ENCODE measurements at places on chromosomes 1 and 21. TPM values are rescaled to one million over a fixed set of nuclear protein-coding genes. Genes with fewer than 3 reads are reported as not detected.

Gene CRYBG2
- 0.27 TPM for total RNA-seq

Gene CFAP141
- not detected for total RNA-seq

DNA sequence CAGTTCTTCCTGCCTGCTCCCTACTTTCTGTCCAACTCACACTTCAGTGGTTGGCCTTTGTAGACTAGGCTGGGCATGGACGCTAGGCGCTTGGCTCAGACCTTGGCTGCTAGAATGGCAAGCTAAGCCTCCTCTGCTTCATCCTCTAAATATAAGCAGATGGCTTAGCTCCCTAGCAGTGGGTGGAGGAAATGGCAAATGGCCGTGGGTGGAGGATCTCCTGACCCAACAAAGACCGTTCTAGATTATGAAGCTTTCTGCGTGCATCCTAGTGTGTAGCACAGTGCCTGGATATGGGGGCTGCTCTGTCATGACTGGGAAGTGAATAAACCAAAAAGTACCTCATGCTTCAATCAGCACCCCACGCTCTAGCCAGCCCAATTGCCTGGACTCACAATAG lies 10.4 kb upstream of the ETV3L start:
- no peak for DNase-seq

DNA sequence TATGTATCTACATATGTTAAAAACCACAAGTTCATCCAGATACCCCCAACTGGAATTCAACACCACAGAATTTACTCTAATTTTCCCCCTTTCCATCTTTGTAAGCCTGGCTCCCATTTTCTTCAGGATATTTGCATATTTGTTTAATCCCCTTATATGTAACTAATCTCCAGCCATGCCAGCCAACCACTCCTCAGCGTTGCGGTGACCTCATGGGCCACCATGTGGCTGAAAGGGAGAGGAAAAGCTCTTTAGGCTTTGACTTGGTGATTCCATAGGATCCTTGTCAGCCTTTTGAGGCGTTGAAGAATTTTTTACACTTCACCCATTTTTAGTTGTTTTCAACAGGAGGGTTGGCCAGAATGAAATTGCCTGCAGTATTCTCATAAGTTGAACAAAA lies 10.0 kb downstream of the CLDN19 start:
- no peak for DNase-seq

DNA sequence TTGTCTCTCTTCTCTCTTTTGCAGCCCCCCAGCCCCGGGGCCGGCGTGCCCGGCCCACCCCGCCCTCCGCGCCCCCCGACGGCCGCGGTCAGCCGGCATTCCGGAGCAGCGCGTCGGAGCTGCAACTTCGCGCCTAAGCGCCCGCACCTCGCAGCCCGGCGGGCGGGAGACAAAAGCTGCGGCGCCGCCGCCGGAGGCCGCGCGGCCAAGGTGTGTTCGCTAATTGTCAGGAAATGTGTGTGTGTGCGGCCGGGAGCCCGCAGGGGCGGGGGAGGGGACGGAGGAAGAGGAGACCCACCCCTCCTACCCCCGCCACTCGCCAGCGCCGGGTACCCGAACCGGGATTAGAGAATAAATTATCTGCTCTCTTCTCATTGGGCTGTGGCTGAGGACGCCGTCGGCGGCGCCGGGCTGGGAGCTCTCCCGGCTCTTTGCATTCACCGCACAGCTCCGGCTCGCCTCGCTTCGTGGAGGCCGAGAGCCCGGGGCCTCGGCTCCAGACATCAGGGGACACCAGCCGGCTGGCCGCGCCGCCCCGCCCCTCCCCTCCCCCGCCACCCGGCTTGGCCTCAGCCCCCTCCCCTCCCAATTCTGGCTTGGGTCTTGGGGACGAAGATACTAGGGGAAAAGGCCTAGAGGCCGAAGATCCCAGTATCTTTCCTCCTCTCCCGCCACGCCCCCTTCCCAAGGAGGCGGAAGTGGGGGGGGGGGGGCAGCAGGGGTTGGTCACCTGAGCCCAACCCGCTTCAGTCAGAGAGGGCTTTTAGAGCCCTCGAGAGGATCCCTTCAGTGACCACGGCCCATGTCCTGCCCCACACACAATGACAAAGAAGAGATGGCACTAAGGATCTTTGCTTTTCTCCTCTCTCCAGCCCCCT lies 1.3 kb upstream of the BLACAT1 start:
- no peak for DNase-seq

- DNase-seq: no peak
Measured at GRCh38 chr1:169623132-169623926, 6.6 kb downstream of the SELP start.

- DNase-seq: no peak
Measured at GRCh38 chr1:119637710-119638109, 10.4 kb downstream of the ZNF697 start.

DNA sequence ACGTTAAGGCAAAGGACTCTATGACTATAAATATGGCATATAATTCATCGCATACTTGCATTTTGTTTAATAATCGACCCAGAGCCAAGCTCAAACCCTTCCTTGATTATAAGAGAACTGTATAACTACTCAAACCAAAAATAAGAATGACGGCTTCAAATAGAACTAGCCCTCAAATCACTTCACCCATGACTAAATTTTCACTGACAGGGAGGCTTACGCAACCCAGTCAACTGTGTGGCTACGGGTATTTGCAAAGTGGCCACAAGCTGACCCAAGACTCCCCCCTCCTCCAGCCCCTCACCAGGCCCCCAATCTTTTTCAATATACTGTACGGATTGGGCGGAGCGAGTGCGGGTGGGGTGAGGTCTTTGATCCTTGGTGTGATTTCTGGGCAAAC lies 268.3 kb downstream of the ASTN1 start:
- DNase-seq: no peak

GRCh38 chr1:32219022-32219421 lies 3.1 kb downstream of the TMEM234 start:
- DNase-seq: no peak

DNA sequence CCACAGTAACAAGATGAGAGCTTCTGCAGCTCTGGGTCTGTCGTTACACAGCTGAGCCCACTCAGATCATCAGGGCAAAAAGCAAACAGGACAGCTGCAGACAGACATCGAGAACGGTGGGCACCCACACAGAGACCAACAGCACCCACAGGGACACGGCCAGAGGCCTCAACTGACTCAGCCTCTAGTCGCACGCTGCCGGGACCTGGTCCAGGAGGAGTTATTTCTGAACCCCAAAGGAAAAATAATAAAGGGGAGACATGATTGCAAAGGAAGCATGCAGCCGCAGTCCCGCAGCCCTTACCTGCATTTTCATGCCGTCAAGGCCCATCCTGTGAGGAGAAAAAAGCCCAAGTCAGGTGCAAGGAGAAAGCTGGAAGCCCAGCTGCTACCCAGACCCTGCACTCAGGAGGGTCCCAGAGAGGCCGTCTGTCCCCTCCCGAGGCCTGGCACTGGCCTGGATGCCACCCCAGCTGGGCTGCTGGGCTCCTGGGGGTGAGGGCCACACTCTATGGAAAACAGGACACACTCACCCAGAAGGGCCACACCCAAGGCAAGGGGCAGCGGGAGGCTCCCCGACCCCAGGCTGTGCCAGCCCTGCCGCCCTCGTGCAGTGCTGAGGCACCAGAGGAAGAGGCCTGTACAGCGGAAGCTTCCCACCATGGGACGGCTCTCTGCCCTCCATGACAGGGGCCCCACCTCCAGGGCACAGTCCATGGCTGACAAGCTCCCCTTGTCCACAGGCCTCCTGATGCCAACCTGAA lies 15.7 kb downstream of the LSS start:
- DNase-seq: no peak

DNA sequence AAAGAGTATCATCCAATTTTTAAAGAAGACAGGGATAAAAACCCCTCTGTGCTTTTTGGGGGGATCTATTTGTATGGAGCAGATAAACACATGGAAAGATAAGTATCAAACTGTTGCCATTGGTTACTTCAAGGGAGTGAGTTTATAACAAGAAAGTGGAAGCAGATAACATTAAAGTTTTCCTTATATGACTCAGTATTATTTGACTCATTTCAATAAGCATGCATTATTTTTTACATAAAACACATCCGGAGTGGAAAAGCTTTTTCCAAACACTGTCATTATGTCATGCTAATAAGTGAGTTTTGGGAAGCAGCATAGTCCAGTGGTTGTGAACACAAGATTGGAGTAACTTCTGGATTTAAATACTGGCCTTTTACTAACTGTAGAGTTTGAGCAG lies 452.2 kb downstream of the LTN1 start:
- DNase-seq: no peak

DNA sequence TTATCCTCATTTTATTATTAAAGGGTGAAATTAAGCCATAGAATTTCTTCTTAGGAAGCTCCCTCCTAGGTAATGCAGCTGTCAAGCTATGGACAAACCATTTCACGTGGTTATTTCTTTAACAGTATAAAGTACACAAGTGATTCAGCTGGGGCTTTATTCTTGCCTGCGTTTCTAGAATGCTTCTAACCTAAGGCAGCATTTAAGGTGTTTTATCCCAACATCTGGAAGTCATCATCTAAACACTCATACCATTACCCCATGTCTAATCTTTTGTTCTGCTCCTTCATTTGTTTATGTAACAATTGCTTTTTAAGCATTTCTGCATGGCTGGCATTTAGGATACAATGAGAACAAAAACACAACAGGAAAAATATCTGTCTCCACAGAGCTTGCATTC lies 829.2 kb upstream of the ADAMTS5 start:
- no peak for DNase-seq

DNA sequence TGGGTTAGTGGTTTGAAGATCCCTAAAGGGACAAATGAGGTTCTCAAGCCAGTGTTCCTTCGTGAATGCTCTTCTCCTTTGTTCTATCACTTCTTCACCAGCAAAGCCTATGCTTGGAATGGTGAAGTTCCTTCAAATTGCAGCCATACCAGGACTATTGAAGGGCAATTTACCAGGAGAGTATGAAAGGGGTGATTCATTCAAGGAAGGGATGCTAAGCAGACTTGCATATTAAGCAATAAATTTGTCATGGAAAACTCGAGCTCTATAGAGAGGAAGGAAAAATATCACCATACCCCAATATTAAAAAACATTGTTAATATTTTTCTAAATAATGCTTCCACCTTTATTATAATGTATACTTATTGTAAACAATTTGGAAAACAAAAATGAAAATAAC lies 9.3 kb upstream of the TSNAX start:
- no peak for DNase-seq

DNA sequence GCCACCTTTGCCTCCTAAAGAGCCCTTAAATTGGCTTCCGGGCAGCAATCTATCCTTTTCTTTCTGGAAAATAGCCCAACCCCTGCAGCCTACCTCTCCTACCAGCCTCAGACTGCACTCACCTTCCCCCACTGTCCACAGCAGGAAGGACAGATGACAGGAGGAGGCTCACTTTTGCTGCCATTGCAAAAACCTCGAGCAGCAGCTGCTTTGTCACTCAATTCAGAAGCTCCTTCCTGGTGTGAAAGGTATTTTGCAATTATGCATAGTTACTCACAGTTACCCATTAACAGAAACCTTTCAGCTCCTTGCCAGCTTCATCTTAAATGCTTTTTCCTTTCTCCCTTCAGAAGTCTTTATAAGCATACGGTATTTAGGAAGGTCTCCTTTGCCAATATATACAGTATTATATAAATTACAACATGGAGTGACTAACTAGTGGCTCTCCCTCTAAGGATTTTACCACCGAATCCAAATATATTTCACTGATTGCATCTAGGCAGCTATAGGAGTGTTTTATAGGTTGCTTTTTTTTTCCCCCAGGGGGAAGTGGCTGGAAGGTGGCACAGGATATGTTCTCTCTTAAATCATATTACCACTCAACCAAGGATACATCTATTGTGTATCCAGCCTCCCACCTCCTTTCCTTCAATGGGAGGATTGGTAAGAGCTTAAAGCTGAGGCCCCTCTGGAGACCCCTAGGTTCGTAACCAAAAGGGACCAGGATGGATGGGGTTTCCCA lies 142.1 kb upstream of the IPO9 start:
- no peak for DNase-seq

GRCh38 chr1:169999331-169999741 lies 75.2 kb downstream of the KIFAP3 start:
- DNase-seq: no peak

DNA sequence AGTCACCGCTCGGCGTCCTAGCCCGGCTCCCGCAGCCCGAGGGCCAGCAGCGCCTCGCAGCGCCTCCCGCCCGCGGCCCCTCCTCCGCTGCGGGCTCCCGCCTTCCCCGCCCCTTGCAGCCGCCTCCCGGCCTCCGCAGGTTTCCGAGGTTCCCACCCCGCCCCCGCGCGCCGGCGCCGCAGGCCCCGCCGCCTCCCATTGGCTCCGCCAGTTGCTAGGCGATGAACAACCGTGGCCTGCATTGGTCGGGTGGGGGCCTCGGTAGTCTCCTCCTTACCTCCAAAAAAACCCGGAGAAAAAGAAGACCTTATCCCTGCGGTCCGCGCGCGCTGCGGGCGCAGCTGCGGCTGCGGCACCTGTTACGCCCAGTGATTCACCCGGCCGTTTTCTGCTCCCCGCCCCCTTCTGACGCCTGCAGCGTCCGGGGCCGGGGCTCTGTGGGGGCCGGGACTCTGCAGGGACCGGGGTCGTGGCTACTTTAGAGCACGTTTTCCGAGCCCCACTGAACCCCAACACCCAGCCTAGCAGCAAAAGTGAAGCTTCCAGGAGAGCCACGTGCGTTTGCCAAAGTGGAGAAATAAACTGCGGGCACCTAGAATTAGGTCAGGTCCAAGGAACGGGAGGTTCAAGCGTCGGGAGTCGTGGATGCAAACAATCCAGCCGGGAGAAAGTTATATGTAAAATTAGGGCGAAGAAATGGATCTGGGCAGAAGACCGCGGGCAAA lies at the start of gene SSX2IP:
Gene SSX2IP, minus strand, starts transcription at position 65 of the 725 bp plus-strand sequence. CDS start 19,242 bp downstream, outside the sequence.
- DNase-seq: peak; percentile 100

DNA sequence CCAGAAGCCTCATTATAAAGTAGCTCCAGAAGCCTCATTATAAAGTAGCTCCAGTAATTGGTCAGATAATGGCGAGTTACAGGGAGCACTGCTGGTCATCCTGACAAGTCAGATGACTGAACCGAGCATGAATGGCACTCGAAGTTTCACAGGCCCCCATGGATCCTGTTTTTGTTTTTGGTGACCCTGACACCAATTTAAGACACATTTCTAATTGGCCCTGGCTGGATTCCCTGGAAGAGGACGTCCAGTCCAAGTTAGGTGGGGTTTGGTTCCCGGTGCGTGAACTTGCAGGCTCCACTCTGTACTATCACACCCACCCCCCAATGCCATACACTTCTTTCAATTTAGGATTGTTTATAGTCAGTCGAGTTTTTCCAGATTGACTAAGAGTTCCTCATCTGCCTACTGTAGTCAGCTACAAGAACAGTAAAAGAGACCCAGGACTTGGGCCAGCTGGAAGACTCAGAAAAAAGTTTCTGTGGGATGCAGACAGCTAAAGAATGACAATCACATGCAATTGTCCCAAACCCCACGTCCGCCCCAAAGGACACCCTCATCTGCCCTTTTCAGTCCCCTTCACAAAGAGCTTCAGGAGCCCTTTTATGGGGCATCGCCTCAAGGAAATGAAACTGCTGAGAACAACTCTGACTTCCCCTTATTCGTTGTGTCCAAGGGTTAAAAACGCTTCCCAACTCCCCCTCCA lies 2.7 kb downstream of the DHRS3 start:
- DNase-seq: no peak

DNA sequence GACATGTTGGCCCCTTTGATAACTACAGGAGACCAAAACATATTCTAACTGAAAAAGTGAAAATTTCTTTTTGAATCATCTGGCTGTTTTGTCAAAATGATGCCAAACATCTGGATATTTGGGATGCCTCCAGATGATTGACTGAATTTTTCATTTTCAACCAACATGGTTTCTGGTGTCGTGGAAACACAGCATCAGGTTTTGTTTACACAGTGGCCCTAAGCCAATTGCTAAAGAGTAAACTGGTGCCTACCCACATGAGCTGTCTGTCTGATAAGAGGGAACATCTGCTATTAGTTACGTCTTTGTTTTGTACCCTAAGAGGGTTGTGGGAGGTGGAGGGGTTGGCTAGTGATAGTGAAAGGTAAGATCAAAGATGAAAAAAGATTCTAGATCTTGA lies 204.8 kb downstream of the KCNK2 start:
- DNase-seq: no peak
